ENCODE measurements at places on chromosomes 2 and 18.

- no peak for DNase-seq
Measured at GRCh38 chr2:10395893-10396292, 52.2 kb downstream of the ODC1 start.

DNA sequence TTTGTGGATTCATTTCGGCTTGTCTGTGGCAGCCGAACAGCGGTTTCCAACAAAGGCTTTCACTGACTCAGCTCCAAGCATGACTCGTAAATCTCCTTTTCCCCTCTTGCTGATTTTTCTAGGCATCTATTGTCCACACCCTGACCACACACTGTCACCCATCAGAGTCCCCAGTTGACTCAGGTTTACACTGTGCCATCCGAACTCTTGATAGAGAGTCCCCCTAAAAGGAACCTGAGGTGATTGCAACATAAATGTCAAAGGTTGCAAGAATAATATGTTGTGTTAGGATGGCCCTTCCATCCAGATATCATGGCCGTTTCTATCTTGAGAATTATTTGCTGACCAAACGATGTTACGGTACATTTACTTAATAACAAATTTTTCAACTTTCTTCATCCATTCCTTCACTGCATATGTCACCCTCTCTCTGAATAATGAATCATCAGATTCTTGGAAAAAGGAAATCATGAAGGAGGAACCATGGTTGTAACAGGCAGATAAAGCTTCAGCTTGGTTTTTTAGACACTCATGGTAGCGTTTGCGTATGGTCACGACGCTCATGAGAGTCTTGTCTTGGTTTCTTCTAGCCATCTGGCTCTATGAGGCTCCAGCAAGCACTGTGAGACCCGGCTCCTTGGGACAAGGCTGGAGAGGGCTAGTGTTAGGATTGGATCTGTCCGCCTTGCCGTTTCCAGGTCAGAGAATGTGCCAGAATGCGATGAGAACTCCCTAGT lies 72.1 kb downstream of the NPAS2 start:
- DNase-seq, result no peak

- DNase-seq, result no peak
Measured at GRCh38 chr2:238107525-238108422, 7.6 kb downstream of the ESPNL start.

DNA sequence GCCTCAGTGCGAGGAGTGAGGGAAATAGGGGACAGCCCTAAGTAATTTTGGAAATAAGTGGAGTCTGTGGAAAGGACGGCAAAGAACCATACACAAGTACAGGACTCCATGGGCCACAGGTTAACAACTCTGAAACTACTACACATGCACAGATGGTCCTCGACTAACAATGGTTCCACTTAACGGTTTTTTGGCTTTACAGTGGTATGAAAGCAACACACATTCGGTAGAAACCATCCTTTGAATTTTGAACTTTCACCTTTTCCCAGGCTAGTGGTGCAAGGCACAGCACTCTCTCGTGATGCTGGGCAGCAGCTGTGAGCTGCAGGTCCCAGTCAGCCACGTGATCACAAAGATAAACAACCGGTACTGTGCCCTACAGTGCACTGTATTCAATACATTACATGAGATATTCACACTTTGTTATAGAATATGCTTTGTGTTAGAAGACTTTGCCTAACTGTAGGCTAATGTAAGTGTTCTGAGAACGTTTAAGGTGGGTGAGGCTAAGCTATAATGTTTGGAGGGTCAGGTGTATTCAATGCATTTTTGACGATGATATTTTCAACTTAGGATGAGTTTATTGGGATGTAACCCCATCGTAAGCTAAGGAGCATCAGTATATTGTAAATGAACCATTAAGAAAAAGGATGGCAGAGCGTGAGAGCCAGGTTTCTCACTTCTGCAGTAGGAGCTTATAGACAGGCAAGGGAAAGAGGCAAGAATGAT lies 44.6 kb downstream of the TBC1D8 start:
- DNase-seq, result no peak

DNA sequence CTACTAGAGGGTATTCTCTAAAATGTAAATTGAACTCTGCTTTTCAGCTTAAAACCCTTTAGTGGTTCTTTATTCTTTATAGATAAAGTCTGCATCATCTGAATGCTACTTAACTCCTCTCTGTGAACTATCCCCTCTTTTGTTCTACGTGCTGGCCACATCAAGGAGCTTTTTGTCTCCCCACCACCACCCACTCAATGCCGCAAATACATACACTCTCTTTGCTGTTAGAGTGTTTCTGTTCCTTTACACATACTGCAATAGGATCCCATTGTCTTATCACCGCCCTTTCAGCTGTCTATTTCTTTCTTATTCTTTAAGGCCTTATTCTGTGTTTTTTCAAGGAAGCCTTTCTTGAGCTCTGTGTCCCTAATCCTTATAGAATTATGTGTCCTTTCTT lies 83.3 kb downstream of the EML4 start:
- DNase-seq, result no peak

- DNase-seq, result no peak
Measured at GRCh38 chr2:9832586-9832985, 10.7 kb upstream of the TAF1B start.

DNA sequence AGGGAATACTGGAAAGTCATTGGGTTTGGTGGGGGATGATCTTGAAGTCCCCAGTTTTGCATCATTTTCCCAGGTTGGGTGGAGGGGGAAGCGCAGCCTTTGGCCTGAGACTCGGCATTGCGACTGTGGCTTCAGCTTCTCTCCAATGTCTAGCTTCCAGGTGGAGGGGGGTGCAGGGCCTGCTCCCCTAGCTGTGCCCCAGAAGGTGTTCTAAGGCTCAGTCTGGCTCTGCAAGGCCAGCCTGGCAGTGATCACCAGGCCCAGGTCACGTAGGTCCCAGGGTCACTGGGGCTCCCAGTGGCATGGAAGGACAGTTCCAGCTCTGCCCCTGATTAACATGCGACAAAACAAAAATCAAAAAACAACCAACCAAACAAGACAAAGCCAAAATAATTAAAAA lies 56.9 kb upstream of the HAAO start:
- no peak for DNase-seq

- no peak for DNase-seq
Measured at GRCh38 chr2:153509133-153509532, 30.6 kb upstream of the RPRM start.

DNA sequence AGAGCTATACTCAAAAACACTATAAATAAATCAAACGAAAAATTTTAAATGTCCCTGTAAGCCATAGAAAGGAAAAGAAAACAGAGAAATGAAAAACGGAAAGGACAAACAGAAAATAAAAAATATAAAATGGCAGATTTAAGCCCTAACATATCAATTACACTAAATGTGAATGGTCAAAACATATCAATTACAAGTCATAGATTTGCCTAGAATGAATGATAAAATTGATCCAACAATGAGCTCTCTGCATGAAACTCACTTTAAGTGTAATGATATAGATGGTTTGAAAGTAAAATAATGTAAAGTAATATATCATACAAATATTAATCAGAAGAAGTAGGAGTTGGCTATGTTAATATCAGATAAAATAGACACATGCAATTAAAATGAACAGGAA lies 54.2 kb upstream of the TCF4 start:
- DNase-seq, result no peak

GRCh38 chr18:76429262-76430126 lies 65.5 kb downstream of the ZNF516 start:
- no peak for DNase-seq

DNA sequence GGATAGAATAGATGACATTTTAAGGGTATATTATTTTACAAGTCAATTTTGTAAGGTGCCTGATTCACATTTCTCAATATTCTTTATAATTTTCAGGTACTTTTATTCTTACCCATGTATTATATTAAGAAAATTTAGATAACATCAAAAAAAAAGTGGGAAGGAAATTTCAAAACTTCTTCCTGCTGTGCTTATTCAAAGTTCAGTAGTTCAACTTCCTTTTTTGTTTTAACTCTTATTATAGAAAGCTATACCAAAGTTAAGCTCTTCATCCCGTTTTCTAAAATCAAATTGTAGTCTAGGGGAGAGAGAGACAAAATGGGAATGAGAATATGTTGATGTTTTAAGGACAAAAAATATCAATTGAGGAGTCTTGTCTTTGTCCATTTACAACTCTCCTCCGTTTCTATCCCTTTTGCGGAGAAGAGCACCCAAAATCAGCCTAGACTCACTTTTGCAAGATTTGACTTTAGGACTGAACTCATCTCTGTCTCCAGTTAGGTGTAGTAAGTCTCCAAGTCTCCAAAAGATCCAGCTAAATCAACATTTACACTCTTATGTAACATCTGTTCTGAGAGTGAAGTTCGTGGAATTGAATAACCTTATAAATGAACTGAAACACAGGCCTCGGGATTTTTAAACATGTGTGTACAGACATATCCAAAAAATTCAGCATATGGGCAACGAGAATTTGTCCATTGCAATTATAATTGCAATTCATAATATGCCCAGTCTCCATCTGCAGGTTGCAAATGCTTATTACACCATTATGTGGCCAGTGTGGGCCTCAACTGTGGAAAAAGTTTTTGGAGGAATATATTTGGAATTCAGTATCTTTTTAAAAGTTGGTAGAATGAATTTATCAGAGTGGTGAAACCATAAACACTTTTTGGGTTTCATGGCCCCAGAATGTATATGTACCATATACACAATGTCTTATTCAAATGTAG lies 23.9 kb downstream of the FAM124B start:
- no peak for DNase-seq

DNA sequence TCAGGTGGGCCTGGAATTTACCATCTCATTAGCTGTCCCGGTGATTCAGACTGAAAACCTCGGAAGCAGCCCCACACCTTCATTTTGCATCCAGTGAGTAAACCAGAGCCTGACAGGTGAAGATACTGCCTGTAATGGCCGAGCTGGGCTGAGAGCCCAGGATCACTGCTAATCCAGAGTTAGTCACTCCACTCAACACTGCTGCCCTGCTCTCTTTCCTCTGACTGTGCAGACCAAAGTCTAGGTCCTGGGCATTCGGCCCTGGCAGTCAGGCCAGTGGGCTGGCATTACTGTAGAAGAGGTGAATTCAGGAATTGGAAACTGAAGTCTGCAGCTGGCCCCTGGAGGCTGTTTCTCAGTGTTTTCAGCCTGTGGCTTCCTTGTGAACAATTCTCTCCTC lies 44.3 kb downstream of the TMEM17 start:
- DNase-seq, result no peak

- DNase-seq, result no peak
Measured at GRCh38 chr18:75863696-75864095, 436.2 kb upstream of the SMIM21 start.

- no peak for DNase-seq
Measured at GRCh38 chr2:120441744-120442471, 96.0 kb downstream of the INHBB start.

- DNase-seq, result no peak
Measured at GRCh38 chr18:2963048-2963447, 49.9 kb downstream of the LPIN2 start.

DNA sequence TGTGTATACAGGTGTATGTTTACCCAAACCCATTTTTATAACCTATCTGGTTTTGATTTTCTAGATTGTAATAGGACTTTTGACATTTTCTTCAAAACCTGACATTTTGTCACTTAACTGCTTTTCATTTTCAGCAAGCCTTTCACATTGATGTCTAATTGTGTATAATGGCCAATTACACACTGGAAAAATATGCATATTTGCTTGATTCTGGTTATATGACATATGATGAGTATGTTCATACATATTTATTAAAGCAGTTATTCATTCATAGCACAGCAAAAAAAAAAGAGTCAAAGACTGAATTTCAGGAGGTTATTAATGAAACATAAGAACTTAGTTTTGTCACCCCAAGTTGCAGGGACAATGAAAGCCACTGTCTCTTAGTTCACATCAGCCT lies 307.7 kb upstream of the TNP1 start:
- no peak for DNase-seq

DNA sequence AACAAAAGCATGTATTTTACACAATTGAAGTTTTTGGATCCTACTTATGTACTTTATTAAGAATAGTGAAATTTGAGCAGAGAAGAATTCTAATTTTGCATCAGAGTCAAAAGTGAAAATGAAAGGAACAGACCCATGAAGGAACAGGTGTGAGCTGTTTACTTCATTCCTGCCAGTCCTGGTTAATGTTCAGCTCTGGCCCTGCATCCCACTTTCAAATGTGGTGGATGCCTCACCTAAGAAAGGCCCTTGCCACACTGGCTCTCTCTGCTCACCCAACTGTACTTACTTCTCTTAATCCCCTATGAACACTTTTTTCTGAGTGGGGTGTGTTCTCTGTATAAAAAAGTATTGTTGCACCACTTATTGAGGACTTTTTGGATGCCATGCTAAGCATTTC lies 22.2 kb downstream of the FAM110C start:
- DNase-seq, result no peak

DNA sequence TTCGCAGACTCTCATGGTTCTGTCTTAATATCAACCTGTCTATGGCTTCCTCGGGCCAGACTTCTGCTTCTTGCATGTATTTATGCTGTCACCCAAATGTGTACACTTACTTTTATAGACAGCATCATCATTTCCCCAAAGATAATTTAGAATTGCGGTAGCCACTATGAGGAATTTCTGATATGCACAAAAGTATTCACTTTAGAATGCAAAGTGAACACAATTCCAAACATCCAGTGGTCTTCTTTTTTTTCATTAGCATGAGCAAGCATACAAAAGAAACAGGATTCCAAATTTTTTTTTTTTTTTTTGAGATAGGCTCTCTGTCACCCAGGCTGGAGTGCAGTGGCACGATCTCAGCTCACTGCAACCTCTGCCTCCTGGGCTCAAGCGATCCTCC lies 21.0 kb upstream of the MCFD2 start:
- no peak for DNase-seq

- no peak for DNase-seq
Measured at GRCh38 chr2:60826111-60826510, 55.3 kb upstream of the REL start.
